Foreskin fibroblast (primary cell): ENCODE measurements at places on chromosomes 12 and 14.

- DNase-seq = no peak
Measured at GRCh38 chr14:34220921-34221320, 241.1 kb downstream of the SPTSSA start.

- DNase-seq = peak; percentile 36
Measured at GRCh38 chr12:91189516-91189915, 6.9 kb upstream of the DCN start.

- DNase-seq = peak; percentile 91
Measured at GRCh38 chr12:18383203-18383602, 121.9 kb downstream of the PIK3C2G start.

DNA sequence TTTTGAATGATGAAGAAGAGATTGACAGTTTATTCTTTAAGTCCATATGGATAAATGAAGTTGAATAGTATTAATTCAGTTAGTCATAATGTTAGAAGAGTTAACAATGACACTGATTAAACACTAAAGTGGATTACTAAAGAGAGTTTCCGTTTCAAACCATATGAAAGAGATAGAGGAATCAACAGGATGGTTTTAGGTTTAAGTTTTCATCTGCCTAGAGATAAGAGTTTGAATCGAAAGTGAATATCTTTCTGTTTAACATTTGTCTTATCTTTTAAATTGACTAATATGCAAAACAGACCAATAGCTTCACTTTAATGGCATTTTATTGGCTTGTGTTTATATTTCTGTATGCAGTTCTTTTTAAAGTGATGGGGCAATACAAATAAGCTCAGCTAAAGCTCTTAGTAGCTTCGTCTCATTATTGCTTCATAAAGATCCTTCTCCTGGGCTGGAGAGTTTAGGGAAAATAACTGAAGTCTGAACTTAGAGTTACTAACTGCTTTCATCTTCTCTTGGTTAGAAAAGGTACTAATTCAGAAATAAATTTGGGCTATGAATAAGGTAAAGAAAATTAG, 66.0 kb downstream of the MIPOL1 start:
- no peak for DNase-seq
